H9 (cell line): ENCODE measurements at places on chromosomes 5 and 9. TPM values are rescaled to one million over a fixed set of nuclear protein-coding genes. Genes with fewer than 3 reads are reported as not detected.

DNA sequence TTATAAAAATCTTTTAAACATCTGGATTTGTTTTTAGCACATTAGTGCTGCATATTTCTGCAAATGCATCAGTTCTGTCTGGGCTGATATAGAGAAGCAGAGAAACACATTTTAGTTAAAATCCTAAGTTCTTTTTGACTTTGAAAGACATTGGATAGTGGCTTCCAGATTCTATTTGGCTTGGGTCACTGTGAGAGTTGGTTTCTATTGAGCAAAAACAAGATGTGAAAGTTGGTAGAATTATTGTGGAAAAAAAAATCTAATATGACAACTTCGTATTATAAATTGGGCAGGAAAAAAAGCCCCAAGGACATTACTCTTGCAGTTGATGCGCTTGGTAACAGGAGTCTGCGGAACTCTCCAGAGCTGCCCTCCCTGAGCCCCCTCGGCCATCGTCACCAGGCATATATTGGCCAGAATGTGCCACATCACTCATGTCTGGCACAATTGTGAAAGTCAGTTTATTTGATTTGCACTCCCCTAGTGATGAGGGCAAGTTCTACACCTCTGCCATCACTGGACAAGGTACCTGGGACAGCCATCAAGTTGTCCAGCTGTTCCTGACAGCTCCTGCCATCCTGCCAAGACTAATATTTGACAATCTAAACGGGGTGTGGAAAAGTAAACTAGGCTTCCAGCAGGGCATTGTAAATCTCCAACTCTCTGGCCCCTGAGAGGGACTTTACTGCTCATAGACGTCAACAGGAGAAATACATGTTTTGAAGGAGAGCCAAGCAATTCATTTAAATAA lies 334.5 kb downstream of the TENT4A start:
- DNase-seq, result no peak

DNA sequence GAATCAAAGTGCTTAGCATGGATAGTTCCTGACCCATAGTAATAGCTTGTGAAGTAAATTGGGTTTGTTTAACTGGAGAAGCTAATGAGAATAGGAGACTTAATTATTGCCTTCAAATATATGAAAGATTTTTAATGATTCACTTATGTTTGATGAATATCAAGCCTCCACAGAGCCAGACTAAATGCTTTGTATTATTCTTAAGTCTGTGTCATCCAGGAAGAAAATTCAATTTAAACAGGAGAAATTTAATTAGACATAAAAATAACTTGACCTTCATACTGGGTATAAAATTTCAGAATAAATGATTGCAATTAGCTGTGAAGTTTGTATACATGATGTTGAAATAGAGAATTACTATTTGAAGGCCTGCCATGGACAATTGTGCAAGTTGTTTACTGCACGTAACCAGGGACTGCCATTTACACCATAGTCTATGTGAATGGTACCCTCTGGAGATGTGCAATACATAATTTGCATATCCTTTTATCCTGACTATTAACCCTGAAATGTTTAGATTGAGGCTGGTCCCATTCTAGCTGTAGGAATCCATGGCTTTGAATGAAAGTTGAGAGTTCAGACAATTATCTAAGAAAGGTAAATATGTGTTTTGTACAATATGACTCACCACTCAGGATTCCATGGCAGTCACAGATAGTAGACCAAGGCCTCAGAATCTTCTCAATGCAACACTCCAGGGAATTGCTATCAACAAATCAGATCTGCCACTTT lies 133.5 kb upstream of the IL12B start:
- no peak for DNase-seq

GRCh38 chr5:166349046-166349445 lies 1942.4 kb upstream of the WWC1 start:
- no peak for DNase-seq

IGIP gene
- total RNA-seq, result 0.52 and 0.53 TPM in 2 replicates

DNA sequence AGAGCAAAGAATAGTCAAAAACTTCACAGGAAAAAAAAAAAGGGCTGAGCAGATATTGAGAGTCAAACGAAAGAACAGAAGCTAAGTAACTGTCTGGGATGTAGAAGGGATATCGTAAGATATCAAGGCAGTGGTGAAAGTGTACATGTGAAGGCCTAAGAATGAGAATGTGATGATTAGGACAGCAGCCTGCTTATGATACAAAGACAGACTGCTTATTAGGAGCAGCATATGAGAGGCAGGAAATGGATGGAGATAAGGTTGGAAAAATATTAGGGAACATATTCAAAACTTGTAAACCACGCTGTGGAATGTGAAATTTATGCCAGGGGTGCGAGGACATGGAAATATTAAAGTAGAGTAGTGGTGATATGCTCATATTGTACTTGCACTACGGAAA lies 133.1 kb upstream of the FAM174A start:
- DNase-seq, result no peak

DNA sequence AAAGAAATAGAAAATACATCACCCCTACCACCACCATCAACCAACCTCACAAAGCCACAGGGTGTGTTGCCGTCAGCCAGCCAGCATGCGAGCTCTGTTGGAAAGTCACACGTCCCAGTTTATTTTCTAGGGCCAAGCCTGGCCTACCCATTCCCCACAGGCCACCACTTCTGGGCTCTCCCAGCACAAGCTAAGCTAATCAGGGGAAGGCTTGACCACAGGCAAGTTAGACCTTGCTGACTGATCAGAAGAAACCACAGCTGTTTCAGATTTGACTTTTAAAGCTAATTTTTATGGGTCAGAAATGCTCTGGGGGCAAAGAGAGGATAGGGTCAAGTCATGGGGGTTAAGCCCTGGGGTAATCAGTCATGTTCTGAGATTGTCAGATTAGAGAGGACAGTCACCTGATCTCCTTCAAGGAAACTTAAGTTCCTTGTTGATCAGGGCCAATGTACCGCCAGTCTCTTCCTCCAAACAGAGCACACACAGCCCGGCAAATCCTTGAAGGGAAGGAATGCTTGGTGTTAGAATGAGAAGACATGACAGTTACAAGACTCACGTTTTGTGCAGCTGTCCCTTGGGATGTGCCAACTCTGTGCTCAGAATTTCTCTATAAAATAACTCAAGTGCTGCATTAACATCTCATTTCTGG lies 7.6 kb downstream of the SHB start:
- no peak for DNase-seq

C9orf50 gene
- not detected in 2 replicates for total RNA-seq
